ENCODE measurements at places on chromosomes 5 and 9.

- DNase-seq, result no peak
Observed at GRCh38 chr9:38119560-38120236, 50.7 kb upstream of the SHB start.

GRCh38 chr9:91714874-91715615 is 235.0 kb downstream of the ROR2 start:
- no peak for DNase-seq

GRCh38 chr5:40679913-40680681 is at the start of gene PTGER4:
PTGER4 (plus strand) TSS chr5:40679915; CDS start chr5:40680994, 1,079 bp downstream.
- no peak for DNase-seq

GRCh38 chr9:19130436-19130835 is 3.1 kb upstream of the PLIN2 start:
- no peak for DNase-seq

DNA sequence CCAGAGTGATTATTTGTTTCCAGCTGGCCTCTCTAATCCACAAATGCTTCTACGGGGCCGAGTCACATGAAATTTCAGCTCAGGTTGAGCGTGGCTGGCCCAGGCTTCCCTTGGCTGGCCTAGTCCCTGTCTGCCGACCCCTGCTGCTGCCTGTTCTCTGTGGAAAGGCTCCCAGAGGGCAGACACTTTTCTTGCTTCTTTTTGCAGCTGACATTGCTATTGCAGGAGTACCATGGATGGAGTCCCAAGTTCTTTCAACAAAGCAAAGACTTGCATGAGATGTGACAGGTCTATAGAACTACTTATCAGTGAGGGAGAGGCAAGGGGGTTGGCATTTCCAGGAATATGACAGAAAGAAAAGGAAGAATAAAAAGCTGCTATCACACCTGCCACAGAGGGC is 287.4 kb upstream of the ARRDC3 start:
- no peak for DNase-seq

DNA sequence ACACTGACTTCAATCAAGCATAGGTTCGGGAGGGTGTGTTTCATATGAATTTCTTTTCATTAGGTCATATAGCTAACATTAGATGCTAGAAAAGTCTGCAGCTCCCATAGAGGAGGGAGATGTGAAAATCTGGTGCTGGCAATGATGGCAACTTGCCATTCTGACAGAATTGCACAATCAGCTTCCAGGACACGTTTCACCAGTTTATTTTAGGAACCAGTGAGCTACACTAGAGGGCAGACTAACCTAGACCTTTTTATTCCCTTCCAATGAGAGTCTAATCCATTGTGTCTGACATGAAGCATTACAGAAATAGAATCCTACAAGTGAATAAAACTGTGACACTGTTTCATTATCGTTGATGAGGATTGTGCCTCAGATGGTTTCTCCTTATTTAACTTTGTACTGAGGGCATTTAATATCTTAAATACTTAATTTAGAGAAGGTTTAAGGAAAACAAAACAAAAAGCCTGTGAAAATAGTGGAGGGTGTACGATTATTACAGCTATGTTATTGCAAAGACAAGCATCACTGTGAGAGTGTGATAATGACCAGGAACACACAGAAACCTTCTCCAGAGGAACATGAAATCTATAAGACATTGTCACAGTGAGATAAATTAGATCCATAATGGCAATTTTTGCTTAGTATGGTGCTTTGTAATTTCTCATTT is 363.3 kb upstream of the RPS23 start:
- DNase-seq, result peak; percentile 12

DNA sequence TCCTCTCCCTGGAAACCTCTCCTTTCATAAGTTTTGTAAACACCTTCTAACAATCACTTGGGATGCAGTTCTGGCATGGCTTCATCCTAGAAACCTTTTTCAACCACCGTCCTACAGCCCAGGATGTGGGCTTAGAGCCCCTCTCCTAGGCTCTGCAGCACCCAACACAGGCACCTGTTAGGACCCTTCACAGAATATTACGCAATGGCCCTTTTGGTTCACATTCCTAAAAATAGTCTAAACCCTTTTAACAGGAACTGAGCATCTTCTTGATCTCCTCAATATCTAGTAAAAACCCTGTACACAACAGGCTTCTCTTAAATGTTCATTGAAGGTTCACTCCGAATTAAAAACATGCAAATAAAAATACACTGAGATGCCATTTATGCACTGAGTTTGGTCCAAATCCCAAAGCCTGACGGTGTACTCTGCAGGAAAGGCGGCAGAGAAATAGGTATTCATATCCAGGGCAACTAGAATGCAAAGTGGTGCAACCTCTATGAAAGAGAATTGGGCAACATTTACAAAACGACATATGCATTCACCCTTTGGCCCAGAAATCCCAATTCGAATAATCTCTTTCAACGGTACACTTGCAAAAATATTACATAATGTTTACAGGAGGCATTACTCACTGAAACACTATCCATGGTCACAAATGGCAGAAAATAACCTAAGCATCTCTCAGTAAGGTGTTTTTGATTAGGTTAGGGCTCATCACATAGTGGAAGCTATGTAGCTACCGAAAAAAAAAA is 169.3 kb downstream of the SEMA5A start:
- DNase-seq, result no peak

DNA sequence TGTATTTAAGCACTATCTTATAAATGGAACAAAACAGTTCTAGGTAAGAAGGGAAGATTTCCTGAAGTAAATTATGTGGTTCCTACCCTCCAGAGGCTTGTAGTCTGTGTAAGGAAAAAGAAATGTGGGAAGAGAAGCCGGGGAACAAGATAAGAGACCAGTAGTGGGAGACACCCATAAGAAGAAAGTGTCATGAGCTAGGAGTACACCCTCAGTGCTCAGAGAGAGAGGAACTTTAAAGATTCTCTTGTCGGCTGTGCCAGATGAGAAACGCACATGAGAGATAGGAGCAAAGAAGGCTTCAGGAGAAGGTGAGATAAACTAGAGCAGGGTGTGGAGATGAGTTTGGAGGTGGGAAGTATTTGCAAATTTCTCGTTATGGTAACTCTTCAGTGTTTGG is 18.1 kb downstream of the SLC36A1 start:
- DNase-seq, result no peak

All from H54 (cell line).